ENCODE measurements at places on chromosomes 3 and 15. TPM values are rescaled to one million over a fixed set of nuclear protein-coding genes. Genes with fewer than 3 reads are reported as not detected.

- DNase-seq: no peak
Measured at GRCh38 chr3:33624756-33625155, 93.3 kb downstream of the CLASP2 start.

- DNase-seq: no peak
Measured at GRCh38 chr3:189013224-189013888, 158.4 kb upstream of the TPRG1 start.

DNA sequence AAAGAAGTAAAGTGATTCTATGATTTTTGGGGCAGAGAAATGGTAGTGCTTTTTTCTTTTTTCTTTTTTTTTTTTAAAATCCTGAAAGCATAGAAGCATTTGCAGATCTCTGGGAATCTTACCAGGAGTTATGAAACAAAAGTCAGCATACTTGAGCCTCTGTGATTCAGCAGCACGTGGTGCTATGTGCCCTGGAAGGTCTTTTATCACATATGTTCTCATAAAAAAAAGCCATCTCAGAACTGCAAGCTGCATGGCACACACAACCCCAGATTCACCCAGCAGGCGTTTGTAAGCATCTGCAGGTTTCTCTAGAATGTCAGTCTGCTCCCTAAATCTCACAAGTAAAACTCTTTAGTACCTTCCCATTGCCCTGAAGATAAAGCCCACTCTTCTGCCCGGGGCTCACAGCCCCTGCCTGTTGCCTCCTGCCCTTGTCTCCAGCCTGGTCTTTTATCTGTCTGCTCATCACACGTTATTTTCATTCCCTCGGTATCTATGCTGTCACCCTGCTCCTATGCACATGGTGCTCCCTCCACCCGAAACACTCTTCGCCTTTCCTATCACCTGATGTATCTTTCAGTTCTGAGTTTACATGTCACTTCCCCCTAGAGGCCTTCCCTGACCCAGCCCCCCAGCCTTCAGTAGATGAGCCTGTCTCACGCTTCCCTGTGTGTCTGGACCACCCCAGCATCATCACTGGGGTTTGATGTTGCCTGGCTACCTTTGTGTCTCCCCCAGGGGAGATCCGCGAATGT, 72.4 kb downstream of the CHDH start:
- no peak for DNase-seq

DNA sequence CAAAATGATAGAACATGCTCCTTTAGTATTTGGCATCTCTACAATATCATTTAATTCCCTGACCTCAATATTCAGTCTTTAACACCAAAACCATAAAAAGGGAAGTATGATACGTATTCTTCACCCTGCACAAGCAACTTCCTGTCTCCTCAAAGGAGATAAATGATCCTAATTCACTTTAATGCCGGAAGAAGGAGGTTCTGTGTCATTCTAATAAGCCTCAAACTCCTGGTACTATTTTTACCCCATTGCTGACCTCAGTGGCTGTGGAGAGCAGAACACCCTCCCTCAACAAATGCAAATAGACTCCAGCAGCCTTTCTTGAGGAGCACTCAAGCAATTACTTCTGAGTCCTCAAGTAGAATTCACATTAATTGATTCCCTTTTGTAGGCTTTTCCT, 173.3 kb downstream of the TMEM108 start:
- no peak for DNase-seq

Gene SPATA12
- not detected for total RNA-seq

Gene RPL4
- 2,079 TPM for total RNA-seq

Data from ureter (tissue), 1 donor.